ENCODE measurements at places on chromosomes 7 and 10.
A peak's percentile ranks its signal among the peaks of the same experiment; 100 is the strongest.

- DNase-seq = no peak
These were observed 26.3 kb downstream of the WBP1L start for GRCh38 chr10:102770108-102770482.

DNA sequence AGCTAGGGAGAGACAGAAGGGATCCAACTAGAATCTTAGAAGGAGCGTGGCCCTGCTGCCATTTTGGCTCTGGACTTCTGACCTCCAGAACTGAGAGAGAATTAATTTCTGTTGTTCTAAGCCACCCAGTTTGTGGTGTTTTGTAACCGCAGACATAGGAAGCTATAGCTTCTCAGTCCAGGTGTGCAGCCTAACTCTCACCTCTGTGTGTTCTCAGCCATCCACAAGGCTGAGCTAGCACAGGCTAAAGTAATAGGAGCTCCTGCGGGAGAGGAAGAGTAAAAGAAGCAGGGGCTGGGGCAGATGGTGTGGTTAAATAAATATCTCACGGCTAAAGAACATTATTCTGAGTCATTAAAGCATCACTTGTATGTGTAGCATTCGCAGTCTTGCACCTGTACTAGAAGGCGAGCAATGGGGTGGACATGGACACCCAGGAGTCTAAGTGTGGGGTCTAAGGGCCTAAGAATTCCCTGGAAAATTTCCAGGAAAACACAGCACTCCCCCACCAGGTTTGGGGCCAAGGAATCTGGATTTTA is 94.1 kb downstream of the AOAH start:
- no peak for DNase-seq

- DNase-seq = no peak
These were observed 27.9 kb downstream of the LRRC20 start for GRCh38 chr10:70354556-70354955.

DNA sequence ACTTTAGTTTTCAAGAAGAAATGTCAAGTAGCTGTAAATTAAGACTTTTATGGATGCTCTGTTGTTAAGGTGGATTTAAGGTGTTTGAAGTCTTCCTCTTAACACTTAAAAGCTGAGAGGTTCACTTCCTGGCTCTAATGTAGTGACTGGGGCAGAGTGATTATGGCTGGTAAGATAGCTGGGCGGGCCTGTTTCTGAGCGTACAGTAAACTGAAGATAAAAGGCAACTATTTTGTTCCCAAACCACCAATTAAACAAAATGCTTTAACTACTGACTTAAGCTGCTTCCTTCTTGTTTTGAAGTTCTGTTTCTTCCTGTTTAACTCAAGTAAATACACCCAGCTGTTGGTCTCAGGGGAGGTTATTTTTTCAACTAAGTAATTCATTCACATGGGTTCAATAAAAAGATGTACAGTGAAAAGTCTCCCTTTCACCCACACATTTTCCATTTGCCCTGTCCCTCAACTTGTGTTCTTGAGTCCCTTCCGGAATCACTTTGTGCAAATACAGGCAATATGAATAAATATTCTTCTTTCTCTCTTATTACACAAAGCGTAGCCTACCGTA is 19.3 kb downstream of the VWA2 start:
- no peak for DNase-seq

GRCh38 chr7:36635091-36635490 is 89.2 kb downstream of the AOAH start:
- no peak for DNase-seq

GRCh38 chr7:50262446-50262845 is 42.1 kb upstream of the IKZF1 start:
- no peak for DNase-seq

DNA sequence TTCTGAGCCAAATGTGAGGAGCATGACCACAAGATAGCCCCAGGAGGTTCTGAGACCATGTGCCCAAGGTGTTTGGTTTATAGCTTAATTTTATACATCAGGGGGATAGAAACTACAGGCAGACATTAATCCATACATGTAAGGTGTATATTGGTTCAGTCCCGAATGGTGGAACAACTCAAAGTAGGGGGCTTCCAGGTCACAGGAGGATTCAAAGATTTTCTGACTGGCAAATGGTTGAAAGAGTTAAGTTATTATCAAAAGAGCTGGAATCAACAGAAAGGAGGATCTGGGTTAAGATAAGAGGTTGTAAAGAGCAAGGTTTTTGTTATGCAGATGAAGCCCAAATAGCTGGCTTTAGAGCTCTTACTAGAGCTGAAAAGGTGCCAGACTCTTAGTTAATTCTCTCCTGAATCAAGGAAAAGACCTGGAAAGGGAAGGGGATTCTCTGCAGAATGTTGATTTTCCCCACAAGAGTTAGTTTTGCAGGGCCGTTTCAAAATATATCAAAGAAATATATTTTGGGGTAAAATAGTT is 640.0 kb downstream of the IPMK start:
- DNase-seq = no peak

DNA sequence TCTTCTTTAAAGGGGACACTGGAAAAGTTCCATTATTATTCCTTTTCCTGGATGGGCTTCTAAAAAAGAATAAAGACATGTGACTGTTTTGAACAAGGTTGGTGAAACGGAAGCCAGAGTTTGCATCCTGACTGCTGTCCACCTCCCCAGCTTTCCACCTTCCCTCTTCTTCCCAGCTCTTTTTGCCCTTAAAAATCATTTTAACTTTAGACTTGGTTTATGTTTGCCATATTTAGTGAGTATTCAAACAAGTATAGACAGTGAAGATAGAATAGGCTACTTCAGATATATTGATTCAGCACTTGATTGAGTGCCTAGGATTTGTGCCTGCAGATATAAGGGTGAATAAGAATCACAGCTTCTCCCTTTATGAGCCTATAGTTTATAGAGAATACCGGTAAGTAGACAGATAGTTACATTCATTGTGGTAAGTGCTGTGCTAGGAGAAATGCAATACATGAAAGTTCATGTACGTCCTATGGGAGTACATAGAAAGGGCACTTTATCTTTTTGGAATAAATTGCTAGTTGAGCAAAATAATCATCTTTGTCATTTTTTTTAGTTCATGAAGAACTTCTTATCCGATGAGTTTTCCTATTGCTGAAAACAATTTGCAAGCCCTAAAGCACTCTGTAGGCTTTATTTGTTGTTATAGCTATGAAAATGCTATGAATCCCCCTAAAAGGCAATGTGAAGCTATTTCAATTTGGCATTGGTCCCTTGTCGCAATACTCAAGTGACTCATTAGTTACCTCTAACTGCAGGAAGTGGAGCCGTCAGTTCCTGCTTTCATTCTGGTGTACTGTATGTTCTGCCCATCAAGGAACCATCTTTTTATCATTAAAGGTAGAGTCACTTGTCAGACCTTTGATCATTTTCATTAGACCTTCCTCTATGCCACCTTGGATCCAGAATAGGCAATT is 57.2 kb upstream of the STRIP2 start:
- DNase-seq = no peak

DNA sequence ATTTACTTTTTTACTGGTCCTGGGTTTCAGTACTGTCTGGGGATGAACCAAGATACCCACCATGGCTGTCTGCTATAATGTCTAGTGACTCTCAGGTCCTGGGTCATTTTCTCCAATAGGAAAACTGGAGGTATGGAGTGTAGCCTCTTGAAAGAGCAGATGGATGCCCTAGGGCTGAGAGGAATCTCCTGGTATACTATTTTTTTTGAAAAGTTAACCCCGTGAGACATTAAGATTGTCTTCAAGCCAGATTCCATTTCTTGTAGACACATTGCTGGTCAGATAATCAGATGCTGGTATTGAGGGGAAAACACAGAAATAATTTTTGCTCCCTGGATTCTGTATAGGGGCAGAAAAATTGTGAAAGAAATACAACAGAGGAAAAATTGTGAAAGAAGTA is 97.3 kb downstream of the ZNF680 start:
- no peak for DNase-seq

GRCh38 chr7:1899196-1899595 is 229.1 kb downstream of the ELFN1 start:
- DNase-seq = no peak

DNA sequence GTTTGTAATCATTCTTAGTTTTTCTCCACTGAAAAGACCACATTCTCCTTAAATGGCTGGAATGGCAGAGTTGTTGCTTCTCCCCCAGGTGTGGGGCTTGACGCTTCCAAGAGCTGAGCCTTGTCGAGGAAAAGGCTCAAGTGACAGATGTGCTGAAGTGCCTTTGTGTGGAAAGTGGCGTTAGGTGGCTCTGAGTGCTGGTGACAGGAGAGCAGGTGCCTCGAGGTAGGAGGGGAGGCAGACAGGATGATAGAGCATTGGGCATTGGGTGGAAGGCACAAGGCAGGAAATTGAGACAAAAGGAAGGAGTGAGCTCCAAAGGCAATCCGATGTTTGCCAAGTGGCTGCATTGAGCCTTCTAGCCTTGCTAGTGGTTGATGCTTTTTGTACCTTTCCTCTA is 6.7 kb downstream of the KIAA1217 start:
- DNase-seq = no peak

DNA sequence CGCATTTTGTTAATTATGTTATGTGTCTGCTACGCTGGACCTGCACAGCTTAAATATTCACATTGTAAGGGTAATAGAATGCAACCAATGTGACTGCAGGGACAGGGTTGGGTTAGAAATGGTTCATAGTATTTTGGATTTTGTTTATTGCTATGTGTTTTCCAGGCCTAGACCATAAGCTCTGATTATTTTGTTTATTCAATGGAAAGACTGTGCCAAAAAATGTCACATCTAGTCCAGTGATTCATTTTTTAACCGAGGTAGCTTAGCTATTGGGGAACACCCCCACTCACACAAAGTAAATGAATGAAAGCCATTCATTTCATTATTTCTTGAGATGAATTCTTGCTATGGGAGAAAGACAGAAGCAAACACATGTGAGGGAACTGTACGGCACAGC is 516.5 kb upstream of the ANKRD30A start:
- no peak for DNase-seq

DNA sequence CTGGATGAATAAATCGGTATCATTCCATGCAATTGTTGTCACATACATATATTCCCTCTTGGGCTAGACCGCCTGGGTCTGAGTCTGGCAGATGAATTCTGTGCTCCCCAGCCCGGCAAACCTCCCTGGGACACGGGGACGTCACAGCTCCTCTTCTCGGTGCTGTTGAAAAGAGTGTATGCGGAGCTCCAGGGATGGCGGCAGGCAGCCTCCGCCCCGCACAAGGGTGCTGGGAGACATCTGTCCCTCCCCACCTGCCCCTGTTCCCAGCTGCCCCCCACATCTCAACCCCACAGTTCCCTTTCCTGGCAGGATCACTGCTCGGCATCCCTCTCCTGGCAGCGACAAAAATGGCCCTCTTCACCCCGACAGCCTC is 32.1 kb downstream of the PRKAG2 start:
- DNase-seq = no peak

- DNase-seq = no peak
These were observed 16.2 kb upstream of the NME8 start for GRCh38 chr7:37832194-37832593.

GRCh38 chr7:42174391-42174912 is 62.6 kb downstream of the GLI3 start:
- DNase-seq = no peak

- DNase-seq = no peak
These were observed 10.2 kb downstream of the CHST15 start for GRCh38 chr10:124083047-124083739.

GRCh38 chr7:14766747-14767146 is 135.8 kb downstream of the DGKB start:
- DNase-seq = no peak

DNA sequence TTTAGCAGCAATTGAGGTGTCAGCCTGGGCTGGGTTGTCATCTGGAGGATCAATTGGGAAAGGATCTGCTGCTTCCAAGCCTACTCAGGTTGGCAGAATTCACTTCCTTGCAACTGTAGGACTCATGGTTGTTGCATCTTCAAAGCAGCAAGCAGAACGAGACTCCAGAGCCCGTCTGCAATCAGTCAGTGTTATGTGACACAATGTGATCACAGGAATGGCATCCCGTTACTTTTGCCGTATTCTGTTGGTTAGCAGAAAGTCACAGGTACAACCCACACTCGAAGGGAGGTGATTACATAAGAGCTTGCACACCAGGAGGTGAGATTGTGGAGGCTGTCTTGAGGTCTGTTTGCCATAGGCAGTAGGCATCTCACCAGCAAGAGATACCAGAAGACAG is 15.4 kb upstream of the LYZL1 start:
- DNase-seq = no peak

GRCh38 chr7:84232646-84233045 is 38.1 kb upstream of the SEMA3A start:
- no peak for DNase-seq

- DNase-seq = no peak
These were observed 60.0 kb downstream of the VSTM4 start for GRCh38 chr10:49055221-49055849.

DNA sequence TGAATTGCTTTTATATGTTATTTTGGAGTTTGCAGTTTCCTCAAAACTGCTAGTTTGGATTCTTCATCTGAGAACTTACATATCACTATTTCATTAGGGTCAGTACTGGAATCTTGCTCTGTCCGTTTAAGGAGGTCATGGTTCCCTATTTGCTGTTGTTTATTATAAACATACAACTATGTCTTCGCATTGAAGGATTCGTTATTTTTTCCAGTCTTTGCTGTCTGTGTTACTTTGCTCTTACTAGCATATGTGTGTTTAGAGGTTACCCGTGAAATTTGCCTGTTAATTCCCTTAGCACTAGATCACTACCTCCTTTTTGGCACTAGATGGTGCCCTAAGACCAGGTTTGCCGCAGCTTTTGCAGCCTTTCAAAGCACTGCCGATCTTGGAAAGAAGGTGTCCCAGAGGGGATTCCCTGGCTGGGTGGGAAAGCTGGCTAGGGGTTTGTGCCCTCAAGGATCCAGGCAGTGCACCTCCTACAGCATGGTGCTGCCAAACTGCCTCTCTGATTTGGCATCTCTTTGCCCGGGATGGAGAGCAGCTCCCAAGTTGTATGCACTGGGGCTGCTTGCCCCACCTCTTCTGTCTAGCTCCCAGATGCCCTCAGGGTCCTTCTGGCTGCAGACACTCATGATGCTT is 103.1 kb upstream of the APBB1IP start:
- DNase-seq = peak; percentile 43

GRCh38 chr10:58382489-58382995 is 2.7 kb upstream of the TFAM start:
- no peak for DNase-seq

DNA sequence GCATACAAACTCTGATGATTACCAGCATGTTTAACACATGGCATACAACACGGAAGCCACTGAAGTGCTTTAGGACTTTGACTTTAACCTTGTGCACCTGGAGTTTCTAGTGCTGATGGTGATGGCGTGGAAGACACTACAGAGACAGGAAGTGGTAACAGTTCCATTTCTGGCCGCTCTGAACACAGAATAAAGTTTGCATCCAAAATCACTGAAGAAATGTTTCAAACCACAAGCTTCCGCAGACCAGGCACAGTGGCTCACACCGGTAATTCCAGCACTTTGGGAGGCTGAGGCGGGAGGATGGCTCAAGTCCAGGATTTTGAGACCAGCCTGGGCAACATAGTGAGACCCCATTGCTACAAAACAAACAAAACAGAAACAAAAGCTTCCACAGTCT is 40.3 kb upstream of the TNPO3 start:
- DNase-seq = no peak

GRCh38 chr10:23643111-23643780 is 204.4 kb downstream of the OTUD1 start:
- no peak for DNase-seq

- no peak for DNase-seq
These were observed 72.0 kb upstream of the KAT6B start for GRCh38 chr10:74754381-74754821.

All from stimulated activated CD8-positive, alpha-beta memory T cell treated with anti-CD3 and anti-CD28 coated beads, Interleukin-4, amount 100 ng/mL, for 4 hours (primary cell).